ENCODE measurements at places on chromosomes 3 and 15. TPM values are rescaled to one million over a fixed set of nuclear protein-coding genes. Genes with fewer than 3 reads are reported as not detected.

Gene THSD4
- total RNA-seq = 20.7 TPM

Gene FHIT
- 2.2 TPM for total RNA-seq

Gene CA12
- total RNA-seq = 0.94 TPM

Gene ETV5
- 64.7 TPM for total RNA-seq

DNA sequence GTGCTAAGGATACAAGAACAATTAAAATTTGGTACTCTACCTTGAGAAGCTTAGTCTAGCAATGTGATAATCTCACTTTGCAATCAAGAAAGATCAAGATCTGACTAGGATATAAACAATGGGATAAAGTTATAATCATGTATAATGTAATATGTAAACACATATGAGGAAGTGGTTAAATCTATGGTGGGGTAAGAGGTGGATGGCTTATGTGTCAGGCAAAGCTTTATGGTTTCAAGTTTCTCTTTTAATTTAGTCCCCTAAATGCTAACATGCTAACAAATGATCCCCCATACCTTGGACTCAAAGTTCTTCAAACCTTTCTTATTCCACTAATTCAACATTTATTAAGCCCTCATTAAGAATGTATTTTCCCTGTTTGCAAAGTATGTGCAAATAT is 2.5 kb downstream of the RSL24D1 start:
- no peak overlapping the region for H3K4me3 ChIP-seq
- peaks cover 34% of the 10 kb centered on the region for H3K36me3 ChIP-seq
- H3K27me3 ChIP-seq = no peaks in the 10 kb centered on the region
- 0 out of 2 replicates have a peak, but pooled peaks cover 9% of the 10 kb centered on the region for H3K4me1 ChIP-seq
- no peak for DNase-seq

- H3K27ac ChIP-seq = no peak overlapping the region
- 0 out of 2 replicates have a peak, but pooled peaks cover 3% of the 10 kb centered on the region for H3K4me1 ChIP-seq
- H3K27me3 ChIP-seq = no peaks in the 10 kb centered on the region
- DNase-seq = no peak
Observed at GRCh38 chr3:105353485-105354161, 13.1 kb upstream of the ALCAM start.

DNA sequence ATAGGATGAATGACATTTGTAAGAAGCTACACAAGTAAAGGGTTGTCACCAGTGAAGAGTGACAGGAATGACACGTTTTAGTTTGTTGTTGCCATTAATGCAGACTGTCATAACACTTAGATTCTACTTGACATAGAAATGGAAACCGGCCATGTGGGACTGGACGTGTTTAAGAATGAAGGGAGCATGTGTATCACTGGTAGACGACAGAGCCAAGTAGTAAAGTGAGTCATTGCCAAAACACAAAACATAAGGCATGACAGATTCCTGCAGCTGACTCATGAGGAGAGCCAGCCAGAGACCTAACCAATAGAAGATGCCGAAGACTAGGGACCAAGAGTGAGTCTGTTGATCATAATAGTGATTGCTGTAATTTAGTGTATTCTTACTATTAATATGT is 106.2 kb upstream of the PLAAT1 start:
- peak; percentile 52 for DNase-seq
- H3K4me1 ChIP-seq = peaks cover 12% of the 10 kb centered on the region

DNA sequence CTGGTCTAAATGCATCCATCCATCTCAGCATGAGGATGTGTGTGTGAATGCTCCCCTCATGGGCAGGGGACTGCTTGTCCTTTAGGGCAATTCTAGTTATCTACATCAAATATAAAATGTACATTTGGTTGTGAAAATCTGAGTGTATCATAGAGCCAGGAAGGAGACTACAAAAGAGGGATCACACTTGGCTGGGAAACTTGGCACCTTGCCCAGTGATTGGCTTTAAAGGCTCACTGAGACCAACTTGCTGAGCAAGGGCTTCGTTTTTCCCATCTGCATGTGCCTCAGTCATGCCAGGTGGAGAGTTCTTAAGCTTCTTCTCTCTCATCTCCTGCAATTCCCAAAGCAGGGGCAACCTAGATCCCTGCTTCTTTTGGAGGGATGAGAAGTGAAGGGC is 5.2 kb downstream of the CAPN3 start:
- no peaks in the 10 kb centered on the region for H3K4me1 ChIP-seq
- peak; percentile 46 for DNase-seq
- H3K4me3 ChIP-seq = no peak overlapping the region
- no peaks in the 10 kb centered on the region for H3K36me3 ChIP-seq
- H3K27me3 ChIP-seq = no peaks in the 10 kb centered on the region

DNA sequence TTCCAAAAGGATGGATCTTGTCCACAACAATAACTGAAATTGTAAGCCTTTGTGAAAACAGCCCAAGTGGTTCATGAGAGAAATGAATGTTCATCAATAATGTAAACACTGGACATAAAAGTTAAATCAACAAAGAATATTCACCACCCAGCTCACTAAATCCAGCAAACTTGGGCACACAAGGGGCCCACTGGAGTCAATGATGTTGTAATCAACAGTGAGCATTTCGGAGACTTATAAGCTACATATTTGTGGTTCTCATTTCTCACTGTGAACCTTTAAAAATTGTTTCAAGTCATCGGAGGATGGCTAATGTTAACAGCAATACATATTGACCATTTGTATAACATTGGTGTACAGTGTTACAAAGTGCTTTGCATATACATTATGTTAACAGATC is 63.1 kb downstream of the VGLL4 start:
- H3K4me1 ChIP-seq = peaks cover 30% of the 10 kb centered on the region
- no peaks in the 10 kb centered on the region for H3K27me3 ChIP-seq
- H3K36me3 ChIP-seq = peaks cover 2% of the 10 kb centered on the region
- no peak for DNase-seq
- no peak overlapping the region for H3K27ac ChIP-seq

DNA sequence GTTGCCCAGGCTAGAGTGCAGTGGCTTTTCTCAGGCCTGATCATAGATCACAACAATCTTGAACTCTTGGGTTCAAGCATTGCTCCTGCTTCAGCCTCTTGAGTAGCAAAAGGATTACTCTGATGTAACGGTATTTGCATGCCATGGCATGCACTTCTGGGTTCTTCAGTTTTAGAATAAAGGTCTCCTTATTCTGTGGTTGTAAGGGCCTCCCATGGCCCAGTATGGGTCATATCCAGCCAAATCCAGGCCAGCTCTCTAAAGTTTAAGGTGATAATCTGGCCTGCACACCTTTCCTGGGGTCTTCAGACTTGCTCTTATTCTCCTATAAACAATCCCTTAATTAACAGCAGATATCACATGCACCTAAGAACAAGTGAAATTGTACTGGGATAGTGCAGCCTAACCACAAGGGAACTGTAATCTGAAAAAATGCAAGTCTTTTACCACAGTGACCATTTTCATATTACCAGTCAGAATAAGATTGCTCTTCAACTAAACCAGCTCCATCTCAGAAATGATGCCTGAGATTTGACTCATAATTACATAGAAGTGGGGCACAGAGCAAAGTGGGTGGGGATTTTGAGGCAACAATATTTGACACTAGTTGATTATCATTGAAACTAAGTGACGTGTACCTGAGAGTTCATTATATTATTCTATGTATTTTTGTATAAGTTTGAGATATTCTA is 25.4 kb downstream of the COMMD2 start:
- no peaks in the 10 kb centered on the region for H3K4me1 ChIP-seq
- no peak overlapping the region for H3K4me3 ChIP-seq
- no peaks in the 10 kb centered on the region for H3K36me3 ChIP-seq
- no peak overlapping the region for H3K27ac ChIP-seq
- no peaks in the 10 kb centered on the region for H3K27me3 ChIP-seq
- DNase-seq = no peak

DNA sequence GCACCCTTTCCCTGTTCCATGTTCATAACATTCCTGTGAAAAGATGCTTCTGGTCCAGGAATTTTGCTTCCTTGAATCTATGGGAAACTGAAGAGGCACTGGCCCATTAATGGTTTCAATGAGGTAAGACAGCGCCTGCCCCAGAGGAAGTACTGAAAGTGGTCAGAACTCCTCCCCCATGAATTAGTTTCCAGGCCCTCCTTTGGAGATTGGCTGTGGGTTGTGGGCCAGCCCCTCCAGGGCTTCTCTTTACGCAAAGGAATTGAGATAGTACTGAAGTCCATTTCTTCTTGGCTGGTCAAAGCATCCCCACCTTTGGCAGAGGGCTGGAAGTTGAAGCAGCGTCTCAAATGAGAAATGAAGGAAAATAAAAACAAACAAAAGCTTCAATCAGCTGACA is 175.5 kb downstream of the POLR2M start:
- no peak overlapping the region for H3K4me3 ChIP-seq
- H3K27ac ChIP-seq = no peak overlapping the region
- H3K27me3 ChIP-seq = no peaks in the 10 kb centered on the region
- H3K36me3 ChIP-seq = no peaks in the 10 kb centered on the region
- no peak for DNase-seq
